ENCODE measurements at places on chromosomes 3 and 15.

- no peaks in the 10 kb centered on the region for H3K27me3 ChIP-seq
- H3K4me1 ChIP-seq = peaks cover 34% of the 10 kb centered on the region
- no peak for DNase-seq
- H3K27ac ChIP-seq = no peak overlapping the region
Measured at GRCh38 chr15:74422652-74423430, 10.9 kb downstream of the SEMA7A start.

DNA sequence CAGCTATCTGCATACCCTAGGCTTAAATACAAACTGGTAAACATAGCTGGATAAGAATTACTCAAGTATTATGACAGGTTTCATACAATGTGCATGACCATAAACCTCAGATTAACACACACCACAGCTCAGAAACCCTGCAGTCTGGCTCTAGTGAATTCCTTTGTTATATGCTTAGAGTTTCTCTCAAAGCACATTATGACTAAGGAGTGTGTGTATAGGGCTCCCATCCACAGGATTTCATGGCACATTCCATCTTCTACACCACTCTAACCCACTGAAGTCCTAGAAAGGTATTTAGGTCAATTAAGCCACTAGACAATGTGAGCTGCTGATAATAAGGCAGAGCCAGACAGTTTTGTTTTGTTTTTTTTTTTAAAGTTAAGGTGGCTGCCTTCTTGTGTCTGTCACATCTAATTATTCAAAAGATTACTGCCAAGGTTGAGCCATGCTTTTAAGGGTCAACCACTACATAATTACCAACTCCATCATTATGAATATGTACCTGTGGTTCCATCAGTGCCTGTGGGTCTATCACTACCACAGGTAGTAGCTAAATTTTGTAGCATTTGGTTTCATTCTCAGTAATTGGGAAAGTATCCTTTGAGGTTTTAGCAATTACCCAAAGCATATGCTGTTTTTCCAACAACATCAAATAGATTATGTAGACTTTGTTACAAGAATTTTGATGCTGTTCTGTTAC, 107.0 kb downstream of the ALCAM start:
- H3K36me3 ChIP-seq = peaks cover 11% of the 10 kb centered on the region
- no peak for DNase-seq
- no peak overlapping the region for H3K27ac ChIP-seq
- peaks cover 6% of the 10 kb centered on the region for H3K27me3 ChIP-seq

DNA sequence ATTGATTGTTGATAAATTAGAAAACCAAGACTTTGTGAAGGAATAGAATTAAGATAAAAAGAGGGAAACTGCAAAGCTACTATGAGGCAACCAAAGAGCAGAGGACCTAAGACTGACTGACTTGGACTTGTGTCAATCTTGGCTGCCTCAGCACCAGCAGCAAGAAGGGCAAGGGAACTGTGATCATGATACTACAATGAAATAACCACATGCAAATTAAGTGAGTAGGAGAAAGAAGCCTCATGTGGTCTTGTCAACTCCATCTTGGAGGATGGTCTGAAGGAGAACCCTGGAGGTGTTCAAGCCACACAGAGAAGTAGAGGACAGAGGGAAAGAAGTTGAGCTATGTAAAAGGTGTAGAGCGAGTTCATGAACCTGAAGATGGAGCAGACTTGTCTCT, 47.3 kb upstream of the THRB start:
- H3K4me3 ChIP-seq = no peak overlapping the region
- no peaks in the 10 kb centered on the region for H3K27me3 ChIP-seq
- no peaks in the 10 kb centered on the region for H3K4me1 ChIP-seq
- H3K27ac ChIP-seq = no peak overlapping the region
- H3K36me3 ChIP-seq = no peaks in the 10 kb centered on the region
- DNase-seq = no peak

- no peak for DNase-seq
- no peak overlapping the region for H3K27ac ChIP-seq
- H3K36me3 ChIP-seq = peaks cover 25% of the 10 kb centered on the region
- peaks cover 43% of the 10 kb centered on the region for H3K4me1 ChIP-seq
Measured at GRCh38 chr3:172271386-172271976, 176.8 kb downstream of the GHSR start.

GRCh38 chr3:6862041-6862879, 1.3 kb downstream of the GRM7 start:
- peaks cover 4% of the 10 kb centered on the region for H3K4me1 ChIP-seq
- DNase-seq = no peak
- H3K4me3 ChIP-seq = no peak overlapping the region
- no peak overlapping the region for H3K27ac ChIP-seq
- H3K36me3 ChIP-seq = peaks cover 11% of the 10 kb centered on the region
- H3K27me3 ChIP-seq = peaks cover 15% of the 10 kb centered on the region

GRCh38 chr3:128330214-128330842, 136.4 kb downstream of the DNAJB8 start:
- no peaks in the 10 kb centered on the region for H3K27me3 ChIP-seq
- peak; percentile 29 for DNase-seq
- H3K4me1 ChIP-seq = peaks cover 13% of the 10 kb centered on the region
- no peak overlapping the region for H3K4me3 ChIP-seq
- no peaks in the 10 kb centered on the region for H3K36me3 ChIP-seq

GRCh38 chr3:59444676-59445075, 394.9 kb upstream of the CFAP20DC start:
- H3K27me3 ChIP-seq = no peaks in the 10 kb centered on the region
- H3K4me3 ChIP-seq = peak overlapping the region; percentile 65
- H3K27ac ChIP-seq = peak overlapping the region; percentile 64
- H3K4me1 ChIP-seq = peaks cover 46% of the 10 kb centered on the region
- H3K36me3 ChIP-seq = peaks cover 8% of the 10 kb centered on the region

DNA sequence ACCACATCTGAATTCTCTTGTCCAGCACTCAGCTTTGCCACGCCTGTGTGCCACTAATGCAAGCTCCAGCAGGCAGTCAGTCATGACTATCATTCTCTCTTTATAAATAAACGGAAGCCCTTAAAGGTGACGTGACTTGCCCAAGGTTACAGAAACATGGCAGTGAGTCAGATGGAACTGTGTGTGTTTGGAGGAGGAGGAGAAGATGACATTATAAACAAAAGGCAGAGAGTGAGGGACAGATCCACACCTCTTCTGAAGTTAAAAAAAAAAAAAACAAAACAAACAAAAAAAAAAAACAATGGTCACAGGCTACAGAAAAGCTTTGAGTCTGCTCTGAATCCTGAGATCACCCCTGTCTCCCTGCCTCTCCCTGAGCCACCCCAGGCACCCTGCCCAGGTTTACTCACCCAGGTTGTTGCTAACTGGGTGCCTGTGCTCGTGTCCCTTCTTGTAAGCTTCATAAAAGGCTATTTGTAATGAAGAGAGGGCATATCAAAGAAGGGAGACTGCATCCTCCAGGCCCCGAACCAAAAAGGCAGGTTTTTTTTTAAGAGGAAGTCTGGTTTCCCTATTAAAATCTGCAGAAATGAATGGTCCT, 119.7 kb upstream of the PHLDB2 start:
- no peaks in the 10 kb centered on the region for H3K27me3 ChIP-seq
- peaks cover 8% of the 10 kb centered on the region for H3K36me3 ChIP-seq
- H3K27ac ChIP-seq = no peak overlapping the region
- peaks cover 16% of the 10 kb centered on the region for H3K4me1 ChIP-seq

DNA sequence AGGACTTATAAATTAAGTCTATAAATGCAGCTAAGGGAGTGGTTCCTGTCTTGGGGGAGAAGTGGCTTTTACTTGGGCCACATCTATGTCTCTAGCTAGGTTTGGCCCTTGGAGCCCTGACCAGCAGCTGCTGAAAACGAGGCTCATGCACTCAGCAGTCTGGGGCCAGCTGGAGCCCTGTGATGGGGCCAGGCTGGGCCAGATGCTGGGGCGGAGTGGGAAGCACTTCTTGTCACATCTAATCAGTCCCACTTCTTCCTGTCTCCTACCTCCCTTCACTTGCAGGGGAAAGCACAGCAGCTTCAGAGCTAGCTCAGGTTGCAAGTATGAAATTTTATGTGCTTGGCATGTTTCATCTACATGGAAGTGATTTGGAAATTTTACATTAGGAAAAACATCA, 209.9 kb upstream of the ROPN1 start:
- H3K27me3 ChIP-seq = peaks cover 34% of the 10 kb centered on the region
- H3K36me3 ChIP-seq = no peaks in the 10 kb centered on the region
- H3K4me3 ChIP-seq = no peak overlapping the region
- DNase-seq = no peak
- no peak overlapping the region for H3K27ac ChIP-seq

DNA sequence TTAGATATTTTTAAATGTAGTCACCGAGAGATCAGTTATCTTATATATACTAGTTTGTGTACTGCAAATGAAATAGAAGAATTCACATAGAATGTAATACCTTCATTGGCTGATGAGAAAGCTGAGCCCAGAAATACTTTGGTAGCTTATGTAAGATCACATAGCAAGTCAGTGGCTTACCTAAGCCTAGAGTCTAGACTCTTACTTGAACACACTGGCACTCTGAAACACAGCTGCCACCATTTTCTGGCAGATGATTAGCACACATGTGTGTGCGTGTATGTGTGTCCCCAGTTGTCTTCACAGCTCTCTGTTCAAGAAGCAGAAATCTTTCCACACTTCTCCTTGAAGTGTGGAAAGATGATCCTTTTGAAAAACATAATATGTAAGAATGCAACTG, 124.3 kb downstream of the NEO1 start:
- H3K27ac ChIP-seq = no peak overlapping the region
- DNase-seq = no peak
- no peaks in the 10 kb centered on the region for H3K4me1 ChIP-seq

DNA sequence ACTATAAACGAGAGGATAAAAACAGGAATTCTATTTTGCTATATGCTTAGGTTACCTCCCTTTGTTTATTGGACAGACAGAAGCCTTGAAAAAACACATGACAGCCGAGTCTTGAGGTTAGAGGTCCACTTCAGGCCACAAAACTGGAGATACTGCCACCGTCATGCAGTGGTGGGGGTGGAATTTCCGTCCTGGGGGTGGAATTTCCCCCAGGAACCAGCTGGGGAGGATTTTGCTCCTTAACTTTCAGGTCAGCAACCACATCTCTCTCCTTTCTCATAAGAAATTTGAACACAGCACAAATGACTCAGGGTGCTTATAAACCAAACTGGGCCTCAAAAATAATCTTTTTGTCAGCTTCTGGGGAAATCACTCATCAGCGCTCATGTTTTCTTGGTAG, 545.8 kb upstream of the ADAMTS9 start:
- no peak overlapping the region for H3K27ac ChIP-seq
- H3K4me1 ChIP-seq = no peaks in the 10 kb centered on the region
- DNase-seq = no peak
- H3K27me3 ChIP-seq = no peaks in the 10 kb centered on the region
- H3K4me3 ChIP-seq = no peak overlapping the region

GRCh38 chr3:143247073-143247472, 127.5 kb downstream of the CHST2 start:
- DNase-seq = peak; percentile 69
- peak overlapping the region; percentile 42 for H3K27ac ChIP-seq
- peaks cover 28% of the 10 kb centered on the region for H3K4me1 ChIP-seq
- H3K27me3 ChIP-seq = no peaks in the 10 kb centered on the region
- H3K4me3 ChIP-seq = peak overlapping the region; percentile 62

GRCh38 chr3:22045882-22046281, 294.9 kb upstream of the ZNF385D start:
- no peak overlapping the region for H3K4me3 ChIP-seq
- H3K27ac ChIP-seq = no peak overlapping the region

DNA sequence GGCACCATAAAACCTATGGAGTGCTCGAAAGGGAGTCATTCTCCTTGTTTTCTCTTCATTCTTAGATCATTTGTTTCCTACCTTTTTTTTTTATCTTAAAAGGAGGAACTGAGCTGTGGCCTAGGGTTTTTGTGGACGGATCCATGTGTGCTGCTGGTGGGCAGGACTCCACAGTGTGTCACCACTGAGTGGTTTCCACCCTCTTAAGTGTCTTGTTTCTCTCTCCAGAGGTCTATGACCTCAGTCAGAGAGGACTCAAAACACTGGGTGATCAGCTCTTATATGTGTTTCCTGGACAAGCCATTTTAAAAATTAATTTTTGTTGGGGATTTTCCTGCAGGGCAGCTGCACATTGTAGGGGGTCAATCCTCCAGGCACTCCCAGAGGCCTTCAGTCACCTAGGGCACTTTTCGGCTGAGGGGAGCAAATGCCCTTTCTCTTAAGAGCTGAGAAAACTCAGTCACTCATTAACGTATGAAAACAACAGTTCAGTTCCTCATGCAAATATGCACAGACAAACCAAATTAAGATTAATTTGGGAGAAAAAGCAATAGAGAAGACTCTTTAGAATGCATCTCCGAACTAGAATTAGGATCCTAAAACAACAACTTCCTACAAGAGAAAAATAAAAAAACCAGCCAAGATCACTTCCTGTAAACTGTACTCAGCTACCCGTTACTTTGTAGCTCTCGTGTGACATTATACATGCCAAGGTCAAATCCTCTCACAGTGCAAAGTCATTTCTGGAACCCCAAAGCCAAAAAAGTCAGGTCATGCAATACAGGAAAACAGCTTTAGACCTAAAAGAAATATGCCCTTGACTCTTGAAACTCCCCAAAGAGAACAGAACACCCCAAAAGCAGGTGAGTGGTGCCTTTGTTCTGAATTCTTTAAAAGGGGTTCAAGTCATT, 27.6 kb upstream of the FAM3D start:
- no peak for DNase-seq
- H3K27ac ChIP-seq = no peak overlapping the region
- no peaks in the 10 kb centered on the region for H3K4me1 ChIP-seq
- H3K4me3 ChIP-seq = no peak overlapping the region
- H3K36me3 ChIP-seq = no peaks in the 10 kb centered on the region
- no peaks in the 10 kb centered on the region for H3K27me3 ChIP-seq

DNA sequence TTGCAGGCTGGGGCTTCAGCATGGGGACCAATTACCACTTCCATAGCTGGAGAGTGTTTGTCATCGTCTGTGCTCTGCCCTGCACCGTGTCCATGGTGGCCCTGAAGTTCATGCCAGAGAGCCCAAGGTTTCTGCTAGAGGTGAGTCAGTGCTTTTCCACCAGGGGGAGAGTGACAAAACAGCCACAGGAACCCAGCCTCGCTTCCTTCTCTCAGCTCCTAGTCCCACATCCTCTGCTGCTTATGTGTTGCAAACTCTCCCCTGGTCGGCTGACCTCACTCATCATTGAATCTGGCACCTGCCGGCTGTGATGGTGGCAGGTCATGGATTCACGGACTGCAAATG, 158.3 kb downstream of the SV2B start:
- no peaks in the 10 kb centered on the region for H3K36me3 ChIP-seq
- H3K27ac ChIP-seq = no peak overlapping the region
- peaks cover 5% of the 10 kb centered on the region for H3K4me1 ChIP-seq

DNA sequence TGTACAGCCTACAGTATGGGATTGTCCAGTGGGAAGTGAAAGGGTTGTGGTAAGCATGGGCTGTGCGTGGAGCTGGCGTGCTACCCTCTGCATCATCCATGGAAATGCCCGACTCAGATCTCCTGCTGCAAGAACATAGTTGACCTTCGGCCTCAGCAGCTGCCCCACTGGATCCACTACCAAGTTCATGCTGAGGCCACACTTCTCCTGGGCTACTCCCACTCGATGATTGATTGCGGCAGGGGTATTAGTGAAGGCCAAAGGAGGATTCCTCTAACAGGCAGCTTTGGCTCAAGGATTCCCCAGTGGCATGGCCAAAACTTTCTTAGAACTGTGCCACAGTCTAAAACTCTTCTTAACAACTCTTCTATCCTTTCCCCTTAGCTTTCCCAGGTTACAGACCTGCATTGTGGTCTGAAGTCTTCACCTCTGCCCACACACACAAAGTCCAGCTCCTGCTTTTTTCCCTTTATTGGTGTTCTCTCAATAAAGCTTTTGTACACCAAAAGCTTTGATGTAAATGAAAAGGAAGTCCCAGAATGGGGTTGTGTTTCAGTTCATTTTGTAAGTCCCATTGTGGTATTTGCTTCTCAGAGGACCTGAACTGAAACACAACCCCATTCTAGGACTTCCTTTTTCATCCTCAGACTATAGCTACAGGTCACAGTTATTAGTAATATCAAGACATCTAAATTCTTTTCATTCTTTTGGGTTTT, 4.9 kb upstream of the TBC1D5 start:
- no peak for DNase-seq
- peaks cover 21% of the 10 kb centered on the region for H3K4me1 ChIP-seq
- no peak overlapping the region for H3K4me3 ChIP-seq
